ENCODE measurements at places on chromosomes 7 and 10. TPM values are rescaled to one million over a fixed set of nuclear protein-coding genes. Genes with fewer than 3 reads are reported as not detected.

ZNF425 gene
- total RNA-seq = 2.2 TPM

CPED1 gene
- 2.2 TPM for total RNA-seq

NFE2L3 gene
- 39.3 TPM for total RNA-seq

BAIAP2L1 gene
- total RNA-seq = 2.2 TPM

MUC3A gene
- total RNA-seq = 1.4 TPM

THSD7A gene
- total RNA-seq = 1.5 TPM

CLDN4 gene
- total RNA-seq = 13.4 TPM
